Activated CD4-positive, alpha-beta T cell treated with anti-CD3 and anti-CD28 coated beads, Interleukin-2, amount 10 ng/mL, durations not matched to agents 24 days and 14 days (primary cell): ENCODE measurements at places on chromosomes 7 and 10. TPM values are rescaled to one million over a fixed set of nuclear protein-coding genes. Genes with fewer than 3 reads are reported as not detected.

GRCh38 chr7:50649259-50649885 is 84.2 kb upstream of the DDC start:
- H3K27me3 ChIP-seq: peaks cover 8% of the 10 kb centered on the region
- H3K36me3 ChIP-seq: no peaks in the 10 kb centered on the region
- no peak overlapping the region for H3K27ac ChIP-seq
- H3K4me3 ChIP-seq: no peak overlapping the region
- DNase-seq: no peak

GRCh38 chr7:83677180-83677866 is 28.4 kb upstream of the SEMA3E start:
- H3K27ac ChIP-seq: no peak overlapping the region
- no peaks in the 10 kb centered on the region for H3K4me1 ChIP-seq
- H3K27me3 ChIP-seq: no peaks in the 10 kb centered on the region

The OR2A1 gene
- not detected in 2 replicates for total RNA-seq

The FLNC gene
- total RNA-seq: 0.02 and 0.09 TPM in 2 replicates

The ACTR1A gene
- 60.9 and 64.8 TPM in 2 replicates for total RNA-seq

DNA sequence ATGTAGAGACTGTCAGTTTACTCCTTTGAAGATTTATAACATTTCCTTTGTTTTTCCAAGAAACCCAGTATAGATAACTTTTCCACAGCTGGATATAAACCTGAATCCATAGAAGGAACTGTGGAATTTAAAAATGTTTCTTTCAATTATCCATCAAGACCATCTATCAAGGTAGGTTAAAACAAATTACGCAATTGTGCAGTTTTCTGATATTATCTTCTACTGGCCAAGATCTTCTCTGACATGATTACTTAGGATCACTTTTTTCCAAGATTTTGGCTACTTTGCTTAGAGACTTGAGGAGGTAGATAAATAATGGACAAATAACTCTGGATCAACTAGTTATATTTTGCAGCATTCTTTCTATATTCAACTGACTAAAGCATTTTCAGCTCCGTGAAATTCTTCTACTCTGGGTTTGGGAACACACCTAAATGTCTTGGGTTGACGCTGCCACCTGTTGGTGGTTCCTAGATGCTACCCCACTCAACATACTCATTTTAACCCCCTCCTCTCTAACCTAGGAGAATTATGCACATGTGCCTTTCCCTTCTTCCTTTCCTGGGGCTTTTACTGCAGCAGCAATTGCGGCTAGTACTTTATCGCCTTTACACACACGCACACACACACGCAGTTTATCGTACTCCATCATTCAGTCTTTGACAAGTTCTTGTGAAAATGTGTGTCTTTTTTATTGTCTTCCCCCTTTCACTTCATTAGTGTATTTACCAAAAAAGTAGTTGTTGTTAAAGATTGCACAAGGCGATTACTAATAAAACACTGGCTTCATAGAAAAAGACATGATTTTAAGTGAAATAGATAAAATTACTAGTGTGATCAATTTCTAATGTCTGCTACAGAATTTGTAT is 32.7 kb downstream of the ABCB5 start:
- H3K4me1 ChIP-seq: no peaks in the 10 kb centered on the region
- H3K27me3 ChIP-seq: no peaks in the 10 kb centered on the region
- H3K27ac ChIP-seq: no peak overlapping the region
- no peaks in the 10 kb centered on the region for H3K36me3 ChIP-seq
- no peak for DNase-seq

DNA sequence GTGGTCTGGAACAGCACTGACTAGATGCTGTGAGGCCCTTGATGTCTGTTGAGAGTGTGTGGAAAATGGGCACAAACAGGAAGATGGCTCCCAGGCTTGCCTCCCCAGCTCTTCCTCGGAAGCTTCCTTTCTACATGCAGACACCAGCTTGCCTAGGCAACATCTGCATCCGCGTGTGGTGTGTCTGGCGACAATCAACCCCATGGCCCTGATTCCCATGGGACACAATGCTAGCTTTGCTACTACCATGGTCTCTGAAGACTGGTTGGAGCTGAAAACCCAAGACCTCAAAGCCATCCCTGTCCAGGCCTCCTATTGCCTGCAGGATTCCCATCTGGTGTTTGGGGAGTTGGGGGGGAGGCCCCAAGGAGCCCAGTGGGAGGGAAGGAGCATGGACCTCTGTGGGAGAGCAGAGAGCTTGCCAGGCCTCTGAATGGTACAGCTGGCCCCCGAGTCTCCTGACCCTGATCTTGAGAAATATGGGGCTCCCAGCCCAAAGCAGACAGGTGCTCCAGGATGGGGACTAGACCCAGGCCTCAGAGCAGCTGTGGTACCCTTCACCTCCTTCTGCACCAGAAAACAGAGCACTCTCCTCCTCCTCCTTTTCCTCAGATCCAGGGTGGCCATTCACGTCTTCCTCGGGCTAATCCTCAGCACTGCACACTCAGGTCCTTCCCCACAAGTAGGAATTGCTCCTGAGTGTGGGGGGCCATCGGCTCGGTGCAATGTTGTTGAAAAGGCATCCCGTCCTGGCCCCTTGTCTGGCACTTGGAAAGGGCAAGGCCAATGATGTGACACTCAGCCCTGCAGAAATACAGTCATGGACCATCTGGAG is 57.6 kb downstream of the ARHGAP22 start:
- H3K27ac ChIP-seq: no peak overlapping the region
- no peaks in the 10 kb centered on the region for H3K36me3 ChIP-seq
- no peaks in the 10 kb centered on the region for H3K27me3 ChIP-seq
- H3K4me1 ChIP-seq: no peaks in the 10 kb centered on the region
- DNase-seq: no peak

The IMPDH1 gene
- total RNA-seq: 102 and 105 TPM in 2 replicates

- no peak overlapping the region for H3K4me3 ChIP-seq
- no peak overlapping the region for H3K27ac ChIP-seq
- H3K4me1 ChIP-seq: no peaks in the 10 kb centered on the region
- DNase-seq: peak; percentile 17
These were observed 14.1 kb upstream of the TAS2R41 start for GRCh38 chr7:143463556-143463955.

GRCh38 chr10:86362129-86362527 is 4.5 kb downstream of the GRID1 start:
- H3K27ac ChIP-seq: no peak overlapping the region
- peaks cover 4% of the 10 kb centered on the region for H3K36me3 ChIP-seq
- peaks cover 51% of the 10 kb centered on the region for H3K27me3 ChIP-seq
- H3K4me3 ChIP-seq: no peak overlapping the region
- H3K4me1 ChIP-seq: peaks cover 6% of the 10 kb centered on the region

DNA sequence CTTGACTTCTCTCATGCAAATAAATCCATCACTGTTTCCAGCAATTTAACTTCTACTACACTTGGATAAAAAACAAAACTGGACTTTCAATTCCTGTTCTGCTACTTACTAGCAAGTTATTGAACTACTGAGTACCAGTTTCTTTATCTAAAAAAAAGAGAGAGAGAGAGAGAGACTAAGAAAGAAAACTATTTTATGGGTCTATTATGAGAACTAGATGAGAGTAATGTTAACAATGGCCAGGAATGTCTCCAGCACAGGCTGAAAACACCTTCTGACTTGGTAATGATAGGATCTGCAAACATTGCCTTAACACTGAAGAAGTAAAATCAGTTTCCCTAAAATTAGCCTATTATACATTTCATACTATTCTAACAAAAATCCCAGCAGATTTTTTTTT is 5.2 kb downstream of the TSPAN12 start:
- no peak for DNase-seq
- no peak overlapping the region for H3K4me3 ChIP-seq
- no peaks in the 10 kb centered on the region for H3K36me3 ChIP-seq
- peaks cover 9% of the 10 kb centered on the region for H3K4me1 ChIP-seq
- H3K27ac ChIP-seq: no peak overlapping the region

- H3K27me3 ChIP-seq: peaks cover 33% of the 10 kb centered on the region
- H3K27ac ChIP-seq: no peak overlapping the region
- H3K4me3 ChIP-seq: no peak overlapping the region
- no peaks in the 10 kb centered on the region for H3K36me3 ChIP-seq
- H3K4me1 ChIP-seq: peaks cover under 1% of the 10 kb centered on the region
These were observed 101.9 kb upstream of the CREB5 start for GRCh38 chr7:28310460-28310848.

DNA sequence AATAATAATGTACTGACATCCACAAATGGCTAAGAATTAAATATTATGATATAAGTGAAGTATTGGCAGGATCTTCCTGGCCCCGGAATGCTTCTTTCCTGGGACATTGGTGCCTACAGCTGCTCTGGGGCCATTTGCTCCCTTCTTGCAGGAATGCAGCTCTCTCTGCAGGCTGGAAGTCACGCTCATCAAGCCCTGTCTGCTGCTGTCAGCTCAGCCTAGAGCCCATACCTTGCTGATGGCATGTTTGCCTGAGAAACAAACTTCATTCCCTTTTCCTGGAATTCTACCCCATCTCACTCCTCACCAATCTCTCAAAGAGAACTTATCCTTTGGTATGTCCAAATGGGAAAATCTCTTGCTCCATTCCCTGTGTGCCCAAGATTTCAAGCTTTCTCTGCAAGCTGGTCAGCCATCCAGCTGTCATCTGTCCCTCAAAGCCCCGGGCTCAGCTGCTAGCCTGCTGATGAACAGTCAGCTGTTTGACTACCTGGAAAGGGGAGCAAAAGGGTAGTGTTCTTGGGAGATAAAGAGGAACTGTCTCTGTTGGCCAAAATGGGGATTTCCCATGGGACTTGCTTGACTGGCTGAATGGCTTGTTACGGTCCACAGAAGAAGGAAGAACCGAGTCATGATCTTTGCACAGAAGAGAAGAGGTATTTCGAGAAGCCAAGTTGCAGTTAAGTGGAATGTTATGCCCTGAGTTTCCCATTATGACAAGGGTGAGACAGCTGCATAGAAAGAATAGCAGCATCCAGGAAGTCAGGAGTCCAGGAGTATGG is 12.0 kb upstream of the RASSF4 start:
- no peak overlapping the region for H3K27ac ChIP-seq
- no peak overlapping the region for H3K4me3 ChIP-seq
- no peak for DNase-seq
- H3K4me1 ChIP-seq: peaks cover 3% of the 10 kb centered on the region
- H3K36me3 ChIP-seq: no peaks in the 10 kb centered on the region
- peaks cover 9% of the 10 kb centered on the region for H3K27me3 ChIP-seq
